ENCODE measurements at places on chromosomes 4 and X. TPM values are rescaled to one million over a fixed set of nuclear protein-coding genes. Genes with fewer than 3 reads are reported as not detected.

DNA sequence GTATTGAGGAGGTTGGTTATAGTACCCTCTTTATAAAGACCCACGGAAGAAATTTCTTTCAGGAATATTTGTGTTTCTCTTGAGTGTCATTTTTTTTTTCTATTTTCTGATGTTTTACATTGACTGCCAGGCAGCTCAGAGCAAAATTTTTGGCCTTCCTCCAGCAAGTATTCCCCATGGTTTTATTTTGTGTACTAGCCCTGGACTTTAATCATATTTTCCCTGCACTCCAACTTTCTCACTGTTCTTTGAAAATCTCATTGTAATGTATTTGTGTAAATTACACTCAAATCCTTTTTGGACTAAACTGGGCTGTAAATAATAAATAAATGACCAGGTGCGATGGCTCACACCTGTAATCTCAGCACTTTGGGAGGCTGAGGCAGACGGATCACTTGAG lies 45.6 kb upstream of the USP46 start:
- no peaks in the 10 kb centered on the region for H3K4me1 ChIP-seq
- no peak for DNase-seq
- no peaks in the 10 kb centered on the region for H3K27me3 ChIP-seq
- H3K4me3 ChIP-seq = no peak overlapping the region
- no peaks in the 10 kb centered on the region for H3K36me3 ChIP-seq

DNA sequence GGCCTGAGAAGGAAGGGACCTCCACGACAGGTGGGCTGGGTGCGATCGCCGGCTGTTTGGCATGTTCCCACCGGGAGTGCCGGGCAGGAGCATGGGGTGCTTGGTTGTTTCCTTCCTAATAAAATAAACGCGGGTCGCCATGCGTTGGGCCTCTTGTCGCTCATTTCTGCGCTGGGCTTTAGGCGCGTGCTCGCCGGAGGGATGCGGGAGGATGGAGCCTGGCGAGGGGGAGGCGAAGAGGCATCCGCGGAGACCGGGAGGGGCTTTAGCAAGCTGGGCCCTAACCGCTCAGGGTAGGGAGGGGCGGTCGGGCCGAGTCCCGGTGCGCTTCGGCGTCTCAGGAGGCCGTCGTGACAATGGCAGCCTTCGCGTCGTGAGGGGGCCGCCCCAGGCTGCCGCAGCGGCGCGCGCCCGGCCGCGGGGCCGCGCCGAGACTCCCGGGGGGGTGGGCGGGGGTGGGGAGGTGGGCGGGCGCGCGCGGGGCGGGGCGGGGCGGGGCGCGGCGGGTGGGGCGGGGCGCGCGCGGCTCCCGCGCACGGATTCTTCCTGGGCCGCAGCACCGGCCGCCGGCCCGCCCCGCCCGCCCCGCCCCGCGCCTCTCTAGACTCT lies 476 bp upstream of the GDI1 start:
- H3K36me3 ChIP-seq = peaks cover 70% of the 10 kb centered on the region
- peaks cover 25% of the 10 kb centered on the region for H3K4me1 ChIP-seq
- no peaks in the 10 kb centered on the region for H3K27me3 ChIP-seq
- no peak for DNase-seq

DNA sequence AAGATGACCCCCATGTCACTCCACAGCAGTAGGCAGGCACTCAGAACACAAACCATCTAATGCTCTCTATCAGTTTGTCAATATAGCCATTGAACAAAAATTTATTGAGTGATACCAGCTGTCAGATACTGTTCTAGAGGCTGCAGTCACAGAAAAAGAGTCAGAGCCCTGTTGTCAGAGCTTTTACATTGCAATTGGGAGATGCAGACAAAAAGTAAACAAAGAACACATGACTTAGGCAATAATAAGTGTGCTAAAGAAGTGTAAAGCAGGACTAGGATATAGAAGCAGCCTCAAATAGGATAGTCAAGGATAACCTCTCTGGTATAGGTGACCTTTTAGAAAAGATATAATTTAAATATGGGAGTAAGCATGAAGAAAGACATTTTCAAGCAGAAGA lies 8.9 kb downstream of the HTN1 start:
- no peaks in the 10 kb centered on the region for H3K36me3 ChIP-seq
- no peaks in the 10 kb centered on the region for H3K4me1 ChIP-seq
- no peaks in the 10 kb centered on the region for H3K27me3 ChIP-seq
- H3K27ac ChIP-seq = no peak overlapping the region
- no peak for DNase-seq

- no peak overlapping the region for H3K4me3 ChIP-seq
- H3K27ac ChIP-seq = no peak overlapping the region
- H3K27me3 ChIP-seq = peaks cover 5% of the 10 kb centered on the region
- DNase-seq = no peak
- H3K36me3 ChIP-seq = no peaks in the 10 kb centered on the region
- H3K4me1 ChIP-seq = no peaks in the 10 kb centered on the region
Measured at GRCh38 chr4:82753238-82753637, 45.4 kb downstream of the SCD5 start.

DNA sequence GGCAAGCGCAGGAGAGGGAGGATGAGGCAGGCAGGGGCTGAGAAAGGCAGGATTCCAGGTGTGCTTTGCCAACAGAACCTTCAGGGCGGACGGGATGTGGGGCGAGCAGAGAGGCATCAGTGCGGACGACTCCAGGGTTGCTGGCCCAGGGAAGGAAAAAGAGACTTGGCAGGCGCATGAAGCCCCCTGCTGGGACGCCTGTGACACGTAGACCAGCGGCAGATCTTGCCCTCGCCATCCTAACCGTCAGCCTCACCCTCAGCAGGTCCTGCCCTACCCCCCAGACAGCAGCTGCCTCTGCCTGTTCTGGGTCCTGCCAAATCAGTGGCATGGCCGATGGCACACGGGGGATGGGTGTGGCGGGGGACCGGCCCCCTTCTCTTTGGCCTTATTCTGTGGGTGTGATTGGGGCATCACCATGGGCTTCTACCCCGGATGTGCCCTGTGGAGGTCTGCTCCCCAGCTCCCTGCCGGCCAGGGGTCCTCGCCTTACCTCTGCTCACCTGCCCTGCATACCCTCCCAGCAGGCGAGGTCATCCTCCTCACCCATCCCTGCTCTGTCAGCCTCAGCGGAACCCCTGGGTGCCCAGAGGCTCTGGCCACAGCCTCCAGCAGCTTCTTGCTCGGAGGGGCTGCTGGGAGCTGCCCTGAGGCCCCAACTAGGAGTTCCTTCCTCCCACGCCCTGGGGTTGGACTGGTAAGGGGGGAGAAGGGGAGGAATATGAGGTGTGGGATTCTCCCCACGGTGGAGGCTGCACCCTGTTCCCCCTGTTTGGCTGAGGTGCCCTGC lies 2.9 kb upstream of the SH3BP2 start:
- no peaks in the 10 kb centered on the region for H3K36me3 ChIP-seq
- peaks cover 89% of the 10 kb centered on the region for H3K4me1 ChIP-seq
- no peaks in the 10 kb centered on the region for H3K27me3 ChIP-seq
- no peak overlapping the region for H3K27ac ChIP-seq

The F9 gene
- not detected for polyA plus RNA-seq

The HTRA3 gene
- 12.3 TPM for polyA plus RNA-seq

The IBSP gene
- polyA plus RNA-seq = 0.41 TPM

The TEX13D gene
- not detected for polyA plus RNA-seq
